ENCODE measurements at places on chromosomes 11 and 22.

DNA sequence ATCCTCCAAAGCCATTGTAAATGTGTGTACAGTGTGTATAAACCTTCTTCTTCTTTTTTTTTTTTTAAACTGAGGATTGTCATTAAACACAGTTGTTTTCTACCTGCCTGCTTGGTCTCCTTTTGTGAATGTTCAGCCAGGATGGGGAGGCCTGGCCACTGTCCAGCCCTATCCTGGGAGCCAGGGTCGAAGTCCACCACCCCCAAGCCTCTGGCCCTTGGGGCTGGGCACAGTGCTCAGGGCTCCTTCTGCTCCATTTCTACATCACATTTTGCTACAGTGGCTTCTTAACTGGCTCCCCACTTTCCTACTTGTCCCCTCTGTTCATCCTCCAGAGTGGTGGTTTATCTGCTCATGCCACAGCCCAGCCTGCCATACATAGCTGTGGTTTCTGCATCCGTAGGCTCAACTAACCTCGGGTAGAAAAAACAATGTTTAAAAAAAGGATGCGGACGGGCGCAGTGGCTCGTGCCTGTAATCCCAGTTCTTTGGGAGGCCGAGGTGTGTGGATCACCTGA is 2.5 kb upstream of the SMARCB1 start:
- H3K4me1 ChIP-seq: peaks cover 5% of the 10 kb centered on the region
- H3K36me3 ChIP-seq: no peaks in the 10 kb centered on the region
- DNase-seq: no peak
- no peak overlapping the region for H3K27ac ChIP-seq
- H3K27me3 ChIP-seq: no peaks in the 10 kb centered on the region

GRCh38 chr11:31711137-31711536 is 100.0 kb downstream of the PAX6 start:
- H3K27me3 ChIP-seq: no peaks in the 10 kb centered on the region
- H3K4me1 ChIP-seq: no peaks in the 10 kb centered on the region
- no peaks in the 10 kb centered on the region for H3K36me3 ChIP-seq
- no peak overlapping the region for H3K27ac ChIP-seq
- DNase-seq: no peak
- no peak overlapping the region for H3K4me3 ChIP-seq

DNA sequence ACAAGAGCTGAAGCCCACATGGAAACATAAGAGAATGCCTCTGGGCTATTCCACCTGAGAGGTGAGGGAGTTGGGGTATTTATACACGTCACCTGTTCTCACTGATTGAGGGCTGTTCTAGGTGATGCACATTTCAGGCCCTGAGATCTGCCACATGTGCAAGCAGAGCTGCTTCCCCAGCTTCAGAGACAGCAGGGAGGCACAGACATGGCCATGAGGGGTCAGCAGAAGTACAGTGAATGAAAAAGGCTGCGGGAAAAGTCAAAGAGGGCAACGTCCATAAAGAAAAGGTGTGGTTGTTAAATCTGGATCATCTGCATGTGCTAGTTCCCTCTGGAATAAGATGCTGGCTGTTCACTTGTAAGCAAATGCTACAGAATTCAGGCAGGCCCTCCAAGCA is 75.4 kb downstream of the GAB4 start:
- no peak overlapping the region for H3K27ac ChIP-seq
- no peaks in the 10 kb centered on the region for H3K4me1 ChIP-seq
- no peak overlapping the region for H3K4me3 ChIP-seq
- DNase-seq: peak; percentile 62

DNA sequence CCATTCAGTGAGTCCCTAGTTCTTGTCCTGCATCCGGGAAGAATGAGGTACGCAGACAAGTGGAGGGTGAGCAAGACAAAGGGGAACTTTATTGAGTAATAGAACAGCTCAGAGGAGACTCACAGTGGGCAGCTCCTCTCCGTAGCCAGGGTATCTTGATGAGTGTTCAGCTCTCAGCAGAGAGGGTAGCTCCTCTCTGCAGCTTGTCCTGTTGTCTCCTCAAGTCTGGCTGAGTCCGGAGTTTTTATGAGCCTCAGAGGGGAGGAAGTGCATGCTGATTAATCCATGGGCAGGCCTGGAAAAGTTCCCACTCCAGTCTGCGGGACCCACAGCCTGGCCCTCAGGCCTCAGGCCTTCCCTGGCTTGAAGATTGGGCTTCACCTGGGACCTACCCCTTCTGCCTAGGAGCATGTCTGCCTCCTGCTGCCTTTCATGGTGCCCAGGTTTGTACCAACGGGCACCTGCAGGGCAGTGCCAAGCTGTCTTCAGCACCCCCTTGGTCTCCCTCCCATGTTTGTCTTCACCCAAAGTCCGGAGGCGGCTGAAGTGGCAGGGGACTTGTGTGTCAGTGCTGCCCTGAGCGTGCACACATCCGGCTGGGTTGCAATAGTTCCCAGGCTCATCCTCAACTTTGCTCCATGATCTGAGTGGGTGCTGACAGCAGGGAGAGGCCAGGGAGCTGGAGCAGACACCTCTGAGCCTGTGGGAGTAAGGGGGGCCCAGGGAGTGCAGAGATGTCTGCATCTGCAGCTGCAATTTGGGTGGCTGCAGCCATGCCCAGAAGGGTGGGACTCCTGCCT is 134.2 kb downstream of the LDLRAD3 start:
- no peak for DNase-seq
- H3K36me3 ChIP-seq: peaks cover 16% of the 10 kb centered on the region
- H3K4me3 ChIP-seq: no peak overlapping the region
- H3K27ac ChIP-seq: no peak overlapping the region

DNA sequence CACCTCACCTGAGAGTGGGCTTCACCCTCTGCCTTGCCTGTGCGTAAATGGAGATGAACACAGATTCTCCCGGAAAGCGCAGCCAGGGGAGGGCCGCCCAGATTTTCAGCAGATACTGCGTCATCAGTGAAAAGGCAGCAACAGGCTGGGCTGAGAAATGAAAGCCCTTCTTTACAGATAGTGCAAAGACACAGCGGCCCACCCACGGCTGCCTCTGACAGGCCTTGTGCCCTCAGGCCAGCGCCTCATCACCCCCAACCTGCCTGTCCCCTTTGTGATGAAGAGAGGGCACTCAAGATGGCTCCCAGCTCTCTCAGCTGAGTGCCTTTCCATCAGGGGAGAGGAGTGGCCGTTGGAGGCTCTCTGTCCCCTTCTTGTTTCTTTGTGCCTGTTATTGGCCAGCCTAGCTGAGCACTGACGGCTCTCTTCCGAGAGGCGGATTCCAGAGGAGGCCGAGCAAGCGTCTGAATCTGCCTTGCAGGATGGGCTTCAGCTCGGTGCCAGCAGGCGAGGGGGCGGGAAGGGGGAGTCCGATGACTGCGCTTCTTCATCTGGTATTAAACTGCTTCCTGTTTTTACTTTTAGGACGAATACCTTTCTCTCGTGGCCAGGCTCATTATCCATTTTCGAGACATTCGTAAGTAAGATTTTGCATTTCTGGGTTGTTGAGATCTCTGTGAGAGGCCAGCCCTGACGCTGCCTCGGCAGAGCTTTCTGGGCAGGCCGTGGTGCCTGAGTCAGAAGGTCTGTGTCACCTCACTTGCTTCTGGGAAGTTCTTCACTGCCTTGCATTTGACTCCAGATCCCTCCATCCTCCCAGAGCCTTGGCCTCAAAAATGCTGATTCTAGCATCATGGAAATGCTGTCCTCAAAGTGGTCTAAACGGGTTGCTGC is 43.7 kb downstream of the MED15 start:
- peak overlapping the region; percentile 88 for H3K27ac ChIP-seq
- H3K27me3 ChIP-seq: no peaks in the 10 kb centered on the region
- no peak for DNase-seq
- H3K36me3 ChIP-seq: peaks cover 48% of the 10 kb centered on the region
- H3K4me3 ChIP-seq: no peak overlapping the region

GRCh38 chr22:38831166-38831945 is 12.5 kb downstream of the NPTXR start:
- DNase-seq: no peak
- no peak overlapping the region for H3K27ac ChIP-seq
- H3K36me3 ChIP-seq: no peaks in the 10 kb centered on the region
- peaks cover 8% of the 10 kb centered on the region for H3K27me3 ChIP-seq
- H3K4me3 ChIP-seq: no peak overlapping the region
- H3K4me1 ChIP-seq: no peaks in the 10 kb centered on the region

GRCh38 chr11:13040969-13041561 is 31.9 kb downstream of the RASSF10 start:
- no peaks in the 10 kb centered on the region for H3K27me3 ChIP-seq
- peaks cover 16% of the 10 kb centered on the region for H3K4me1 ChIP-seq
- no peaks in the 10 kb centered on the region for H3K36me3 ChIP-seq
- no peak for DNase-seq
- no peak overlapping the region for H3K27ac ChIP-seq
- no peak overlapping the region for H3K4me3 ChIP-seq

GRCh38 chr22:23207729-23208393 is 27.6 kb downstream of the BCR start:
- peaks cover 24% of the 10 kb centered on the region for H3K4me1 ChIP-seq
- H3K36me3 ChIP-seq: peaks cover 50% of the 10 kb centered on the region
- DNase-seq: no peak
- no peak overlapping the region for H3K4me3 ChIP-seq
- H3K27me3 ChIP-seq: no peaks in the 10 kb centered on the region

DNA sequence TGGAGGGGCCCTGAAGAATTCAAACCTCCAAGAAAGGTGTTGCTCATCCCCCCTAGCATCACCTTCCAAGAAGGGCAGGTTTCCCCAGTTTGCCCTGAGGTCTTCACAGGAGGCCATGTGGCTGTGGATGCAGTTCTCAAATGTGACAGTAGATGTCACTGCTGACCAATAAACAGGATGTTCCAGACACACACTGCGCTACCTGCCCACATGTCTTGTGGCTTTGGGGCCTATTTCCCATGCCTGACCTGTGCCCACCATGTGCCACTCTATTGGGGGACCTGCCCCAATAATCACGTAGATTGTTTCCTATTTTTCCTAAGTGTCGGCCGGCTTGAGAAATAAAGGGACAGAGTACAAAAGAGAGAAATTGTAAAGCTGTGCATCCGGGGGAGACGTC is 4.5 kb downstream of the GSTT2 start:
- H3K27me3 ChIP-seq: no peaks in the 10 kb centered on the region
- no peaks in the 10 kb centered on the region for H3K36me3 ChIP-seq
- no peaks in the 10 kb centered on the region for H3K4me1 ChIP-seq
- no peak overlapping the region for H3K4me3 ChIP-seq
- no peak for DNase-seq

- H3K27ac ChIP-seq: no peak overlapping the region
- H3K4me1 ChIP-seq: peaks cover 5% of the 10 kb centered on the region
- no peaks in the 10 kb centered on the region for H3K27me3 ChIP-seq
- no peaks in the 10 kb centered on the region for H3K36me3 ChIP-seq
Measured at GRCh38 chr11:92556431-92556830, 331.8 kb downstream of the FAT3 start.
